ENCODE measurements at places on chromosomes 1 and 21.

DNA sequence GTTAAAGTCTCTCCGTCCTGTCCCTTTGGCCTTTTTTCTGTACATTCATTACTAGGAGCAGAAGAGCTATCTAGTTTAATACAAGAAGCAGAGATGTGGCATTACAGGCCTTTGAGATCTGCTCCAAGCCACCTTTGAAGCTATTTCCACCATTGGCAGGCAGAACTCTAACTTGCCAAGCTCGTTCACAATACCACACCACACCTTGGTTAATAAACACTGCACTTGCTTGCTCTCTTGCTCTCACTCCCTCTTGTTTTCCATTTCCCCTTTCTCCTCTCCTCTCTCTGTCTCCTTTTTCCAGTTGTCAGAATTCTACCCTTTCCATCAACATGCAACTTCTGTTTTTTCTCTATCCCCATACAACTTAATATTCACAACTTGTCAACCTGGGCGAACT is 7.0 kb downstream of the SELE start:
- no peak for DNase-seq

DNA sequence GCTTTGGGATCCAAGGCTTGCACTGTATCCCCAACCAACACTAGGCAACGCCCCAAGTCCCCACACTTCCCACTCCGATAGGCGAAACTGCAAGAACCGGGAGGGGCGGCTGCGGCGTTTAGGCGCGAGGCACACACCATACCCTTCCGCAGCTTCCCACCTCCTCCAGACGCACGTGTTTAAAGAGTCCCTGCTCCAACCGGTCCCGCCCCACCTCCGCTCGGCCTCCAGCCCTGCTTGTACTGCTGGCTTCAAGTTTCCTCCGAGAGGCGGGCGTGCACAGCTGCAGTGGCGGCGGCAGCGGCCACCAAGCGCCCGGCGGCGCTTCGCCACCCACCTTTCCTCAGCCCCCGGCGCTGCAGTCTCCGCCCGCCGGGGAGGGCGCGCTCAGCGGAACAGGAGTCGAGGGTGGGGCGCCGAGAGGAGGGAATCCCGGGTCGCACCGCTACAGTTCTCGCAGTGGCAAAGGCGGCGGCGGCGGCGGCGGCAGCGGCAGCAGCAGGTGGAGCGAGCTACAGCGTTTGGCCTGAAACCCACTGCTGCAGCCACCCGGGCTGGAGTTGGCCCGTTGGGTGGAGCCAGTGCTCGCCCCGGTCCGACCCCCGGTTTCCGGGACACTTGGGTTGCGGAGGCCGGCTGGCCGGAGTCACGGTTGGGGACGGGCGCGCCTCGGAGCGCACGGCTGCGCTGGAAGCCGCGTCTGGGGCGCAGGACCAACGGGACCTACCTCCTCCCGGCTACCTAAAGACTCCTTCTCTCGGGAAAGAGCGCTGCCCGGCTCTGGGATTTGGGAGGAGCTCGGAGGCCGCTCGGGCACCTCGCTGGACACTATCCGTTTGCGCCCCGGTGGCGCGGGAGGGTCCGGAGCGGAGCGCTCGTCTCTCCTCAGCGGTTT is at the start of gene CNIH3:
CNIH3 (plus strand) TSS at position 457 of the 895 bp plus-strand sequence. CDS start 858 bp downstream, outside the sequence.
- DNase-seq = peak; percentile 65

DNA sequence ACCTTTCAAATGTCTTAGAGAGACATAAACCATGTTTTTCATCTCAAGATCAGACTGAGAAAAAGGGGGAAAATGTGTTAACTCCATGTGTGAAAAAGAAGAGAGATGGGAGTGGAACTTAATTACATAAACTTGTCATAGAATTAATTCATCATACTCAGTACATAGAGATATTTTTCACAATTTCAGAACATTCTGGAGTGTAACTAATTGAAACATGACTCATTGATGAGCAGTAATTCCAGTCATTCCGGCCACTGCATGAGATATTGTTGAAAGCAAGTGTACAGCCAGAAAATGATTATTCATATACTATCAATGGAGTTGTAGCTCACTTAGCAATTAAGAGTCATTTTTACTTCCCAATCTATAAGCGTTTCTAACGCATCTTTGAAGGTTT is 739.3 kb downstream of the LTN1 start:
- no peak for DNase-seq

DNA sequence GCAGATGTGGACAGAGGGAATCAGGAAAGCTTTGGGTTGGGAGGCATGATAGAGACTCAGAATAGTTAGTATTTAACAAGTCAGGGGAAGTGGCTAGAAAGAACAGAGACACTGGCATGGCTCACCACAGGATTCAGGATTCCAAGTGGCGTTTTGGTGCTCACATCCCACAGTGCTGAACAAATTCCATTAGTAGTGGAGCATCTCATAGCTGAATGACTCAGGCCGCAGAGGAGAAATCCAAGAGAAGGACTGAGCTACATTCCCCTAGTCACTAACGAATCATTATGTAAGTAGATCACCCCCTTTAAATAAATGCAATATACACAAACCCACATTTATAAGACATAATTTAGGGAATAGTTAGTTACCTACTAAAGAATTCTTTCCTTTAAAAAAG is 5.0 kb upstream of the KCNJ9 start:
- no peak for DNase-seq

- DNase-seq = peak; percentile 38
Measured at GRCh38 chr1:8903908-8904650, 25.6 kb upstream of the ENO1 start.

GRCh38 chr21:25858325-25858724 is 123.6 kb downstream of the GABPA start:
- DNase-seq = no peak

DNA sequence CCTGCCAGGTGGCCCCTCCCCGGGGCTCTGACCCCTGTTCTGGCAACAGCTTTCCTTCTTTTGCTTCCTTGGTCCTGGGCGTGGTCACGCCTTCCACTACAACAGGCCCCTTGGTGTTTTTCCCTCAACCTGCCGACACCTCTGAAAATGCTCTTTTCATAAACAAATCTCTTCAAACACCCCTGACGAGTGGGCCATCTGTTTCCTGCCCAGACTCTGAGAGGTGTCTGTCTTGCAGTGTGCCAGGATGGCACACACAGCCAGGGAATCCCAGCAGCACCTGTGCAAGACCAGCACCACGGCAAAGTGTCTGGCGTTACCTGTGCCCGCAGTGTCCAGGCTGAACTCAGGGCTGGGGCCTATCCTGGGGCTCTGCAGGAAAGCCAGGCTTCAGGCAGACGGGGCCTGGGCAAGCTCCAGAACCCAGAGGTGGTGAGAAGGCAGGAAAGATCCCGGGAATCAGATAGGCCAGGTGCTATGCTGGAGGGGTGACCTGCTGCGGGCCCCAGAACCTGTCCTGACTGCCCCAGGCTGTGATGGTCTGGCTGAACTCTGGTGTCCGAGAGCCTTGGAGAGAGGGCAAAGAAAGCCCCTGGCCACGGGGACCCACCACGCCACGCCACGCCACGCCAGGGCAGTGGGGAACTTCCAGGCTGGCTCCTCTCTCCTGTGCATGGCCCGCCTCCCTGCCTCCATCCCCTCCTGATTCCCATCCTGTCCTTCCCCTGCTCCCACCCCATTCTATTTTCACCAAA is 88.9 kb downstream of the SIK1 start:
- DNase-seq = no peak

- no peak for DNase-seq
Measured at GRCh38 chr1:242556276-242556675, 31.8 kb upstream of the PLD5 start.
